ENCODE measurements at places on chromosomes 5 and 9. TPM values are rescaled to one million over a fixed set of nuclear protein-coding genes. Genes with fewer than 3 reads are reported as not detected.

The CCL19 gene
- total RNA-seq = not detected

The INSL6 gene
- not detected for total RNA-seq

The CYSRT1 gene
- total RNA-seq = 0.18 TPM

The PRUNE2 gene
- 9.2 TPM for total RNA-seq

The TAF1L gene
- total RNA-seq = not detected

The LCN1 gene
- 0.65 TPM for total RNA-seq

The COL15A1 gene
- 164 TPM for total RNA-seq

The ZBTB26 gene
- total RNA-seq = 2.4 TPM

The GFI1B gene
- not detected for total RNA-seq

The TMEFF1 gene
- total RNA-seq = 0.57 TPM

The SPINK13 gene
- total RNA-seq = 2.4 TPM

The KLHL3 gene
- 3.1 TPM for total RNA-seq

The SLC46A2 gene
- not detected for total RNA-seq

The CYLC2 gene
- total RNA-seq = not detected

The ENTREP1 gene
- total RNA-seq = not detected

The ORM2 gene
- total RNA-seq = not detected

The ARID3C gene
- 0.14 TPM for total RNA-seq

The ZFP2 gene
- 0.83 TPM for total RNA-seq
